IMR-90 (cell line): ENCODE measurements at places on chromosomes 16 and 17.

DNA sequence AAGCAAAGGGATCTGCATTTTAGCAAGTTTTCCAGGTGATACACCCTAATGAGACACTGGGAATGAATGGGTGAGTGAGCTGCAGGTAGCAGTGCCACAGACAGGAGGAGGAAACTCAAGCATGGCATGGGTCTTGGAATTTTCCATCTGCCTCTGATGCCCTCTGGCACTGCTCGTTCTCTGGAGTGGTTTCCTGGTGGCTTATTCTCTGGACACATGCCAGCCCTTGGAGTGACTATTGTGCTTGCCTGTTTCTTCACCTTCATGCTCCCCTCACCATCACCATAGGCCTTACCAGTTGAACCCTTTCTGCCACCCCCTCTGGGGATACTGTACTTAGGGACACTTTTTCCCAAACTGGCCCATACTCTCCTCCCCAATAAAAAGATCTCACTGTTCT lies 1.6 kb downstream of the COASY start:
- DNase-seq: no peak

DNA sequence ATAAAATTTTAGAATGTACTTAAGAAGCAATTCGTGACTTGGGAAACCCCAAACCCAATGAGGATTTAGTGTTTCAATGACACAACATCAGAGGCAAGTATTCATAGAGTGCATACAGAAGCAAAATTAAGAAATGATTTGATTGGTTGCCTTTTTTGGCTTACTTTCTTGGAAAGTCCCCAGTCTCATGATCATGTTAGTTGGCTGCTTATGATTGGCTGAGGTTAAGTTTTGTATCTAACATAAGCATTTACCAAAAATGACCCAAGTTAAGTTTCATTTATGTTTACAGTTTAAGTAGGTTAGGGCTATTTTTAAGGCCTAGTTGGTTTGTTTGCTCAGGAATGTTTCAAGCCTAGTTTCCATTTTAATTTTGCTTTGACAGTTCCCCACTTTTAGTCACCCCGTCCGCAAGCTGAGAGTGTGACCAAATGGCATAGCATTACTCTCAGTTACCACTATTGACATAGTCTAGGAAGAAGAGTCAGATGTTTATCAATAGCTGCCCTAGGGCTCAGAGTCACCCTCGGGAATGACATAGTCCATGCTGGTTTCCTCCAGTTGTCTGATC lies 36.2 kb downstream of the DGKE start:
- peak; percentile 18 for DNase-seq

DNA sequence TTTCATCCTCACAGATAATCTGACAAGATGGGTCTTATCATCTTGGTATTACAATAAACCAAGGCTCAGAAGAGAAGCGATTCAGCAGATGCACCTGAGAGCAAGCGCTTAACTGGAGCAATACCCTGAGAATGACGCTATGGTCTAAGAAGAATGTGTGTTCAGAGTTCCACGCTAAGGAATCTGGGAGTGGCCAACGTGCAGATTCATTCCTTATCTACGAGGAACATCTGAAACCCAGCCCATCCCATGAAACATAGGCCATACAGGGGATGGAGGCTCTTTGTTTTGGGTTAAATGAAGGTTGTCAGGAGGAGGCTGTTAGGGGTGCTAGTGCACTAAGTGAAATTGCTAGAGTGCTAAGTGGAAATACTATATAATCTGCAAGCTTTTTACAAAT lies 28.5 kb upstream of the KDM8 start:
- peak; percentile 53 for DNase-seq

DNA sequence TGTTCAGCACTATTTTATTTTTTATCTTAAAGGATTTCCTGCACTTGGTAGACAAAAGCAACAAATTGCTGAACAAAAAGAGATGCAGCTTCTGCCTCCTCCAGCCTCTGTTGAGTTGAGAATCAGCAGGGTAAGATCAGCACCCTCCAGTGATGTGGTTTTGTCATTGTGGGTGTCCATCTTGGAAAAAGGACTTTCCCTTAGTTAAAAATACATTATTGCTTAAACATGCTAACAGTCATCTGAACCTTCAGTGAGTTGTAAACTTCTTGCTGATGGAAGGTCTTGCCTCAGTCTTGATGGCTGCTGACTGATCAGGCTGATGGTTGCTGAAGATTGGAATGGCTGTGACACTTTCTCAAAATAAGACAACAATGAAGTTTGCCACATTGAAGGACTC lies 101.2 kb downstream of the PHKB start:
- DNase-seq: no peak

DNA sequence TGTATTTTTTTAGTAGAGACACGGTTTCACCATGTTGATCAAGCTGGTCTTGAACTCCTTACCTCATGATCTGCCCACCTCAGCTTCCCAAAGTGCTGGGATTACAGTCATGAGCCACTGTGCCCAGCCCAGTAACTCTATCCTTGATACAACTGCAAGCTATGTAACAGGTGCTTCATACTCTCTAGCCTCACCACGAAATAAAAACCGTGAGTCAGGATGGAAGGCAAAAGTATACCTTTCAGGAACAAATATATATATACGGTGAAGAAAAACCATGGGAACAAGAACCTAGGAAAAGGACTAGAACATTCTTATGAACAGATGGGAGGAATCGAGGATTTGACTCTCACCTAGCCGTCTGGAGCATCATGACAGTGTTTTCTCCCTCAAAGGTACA lies 9.6 kb upstream of the FBF1 start:
- DNase-seq: no peak

DNA sequence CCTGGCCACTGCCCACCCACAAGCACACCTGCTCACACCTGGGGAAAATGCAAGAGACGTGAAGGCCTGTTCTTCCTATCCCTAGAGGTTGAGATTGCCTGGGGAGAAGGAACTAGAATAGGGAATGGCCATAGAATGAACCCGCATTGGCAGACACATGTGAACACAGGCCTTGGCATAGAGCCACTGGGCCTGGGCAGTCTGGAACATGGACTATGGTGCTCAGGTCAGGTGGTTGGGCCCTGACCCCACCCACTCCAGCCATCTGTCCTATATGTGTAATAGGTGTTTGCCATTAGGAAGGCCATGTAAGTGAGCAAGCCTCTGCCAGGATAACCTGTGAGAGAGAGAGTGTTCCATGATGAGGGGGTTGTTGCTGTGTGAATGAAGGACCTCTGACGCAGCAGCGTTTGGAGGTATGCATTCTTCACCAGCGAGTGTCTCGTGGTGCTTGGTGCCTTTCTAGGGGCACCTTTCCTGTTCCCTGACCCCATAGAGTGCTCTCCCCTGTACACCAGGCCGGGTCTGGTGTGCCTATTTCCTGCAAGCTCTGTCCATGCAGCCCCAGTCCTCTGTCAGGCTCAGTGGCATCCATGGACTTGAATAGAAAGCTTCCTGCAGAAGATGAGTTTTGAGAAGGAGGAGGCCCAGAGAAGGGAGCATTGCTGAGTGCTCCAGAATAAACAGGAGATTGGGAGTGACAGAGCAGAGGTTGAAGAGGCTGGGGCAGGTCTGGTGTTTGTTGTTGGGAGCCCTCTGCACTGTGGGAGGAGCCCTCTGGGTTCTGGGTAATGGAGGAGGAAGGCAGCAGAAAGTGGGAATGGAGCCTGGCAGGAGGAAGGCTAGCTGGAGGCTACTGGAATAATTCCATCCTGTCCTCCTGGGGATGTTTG lies 15.6 kb downstream of the CTRL start:
- peak; percentile 24 for DNase-seq

DNA sequence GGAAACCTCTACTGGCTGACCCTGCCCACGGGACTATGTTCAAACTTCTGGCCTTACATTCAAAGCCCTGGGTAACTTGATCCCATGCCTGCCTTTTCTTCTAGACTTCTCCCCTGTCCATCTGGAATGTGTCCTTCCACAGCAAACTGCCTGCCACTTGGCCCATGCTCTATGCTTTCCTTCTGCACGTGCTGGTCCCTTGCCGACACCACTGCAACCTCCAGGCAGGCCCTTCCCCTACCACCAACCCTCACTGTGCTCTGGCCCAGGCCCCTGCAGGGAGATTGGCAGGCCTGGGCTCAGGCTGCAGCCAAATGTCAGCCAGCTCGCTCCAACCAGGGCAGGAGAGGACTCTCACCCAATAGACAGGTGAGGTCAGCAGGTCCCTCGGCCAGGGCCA lies 11.0 kb downstream of the HSD11B2 start:
- peak; percentile 19 for DNase-seq

GRCh38 chr17:77049440-77049839 lies 91.3 kb upstream of the SEC14L1 start:
- DNase-seq: no peak

GRCh38 chr16:88566158-88566557 lies 4.0 kb upstream of the ZC3H18 start:
- DNase-seq: peak; percentile 75

DNA sequence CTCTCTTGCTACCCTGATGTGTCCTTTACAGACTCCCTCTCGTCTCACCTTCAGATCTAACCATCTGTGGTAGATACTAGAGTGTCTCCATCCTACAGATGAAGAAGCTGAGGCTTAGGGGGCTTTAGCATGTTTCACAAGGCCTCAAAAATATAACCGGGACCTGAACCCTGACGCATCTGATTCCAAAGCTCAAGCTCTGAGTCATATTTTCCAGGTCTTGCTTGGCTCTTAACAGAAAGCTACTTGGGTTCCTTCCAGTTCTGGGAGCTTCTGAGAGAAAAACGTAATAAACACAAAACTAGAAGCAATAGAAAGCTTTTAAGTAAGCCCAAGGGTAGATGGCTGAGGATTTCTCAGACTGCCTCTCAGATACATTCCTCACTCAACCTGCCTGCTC lies 224.3 kb upstream of the EEF2KMT start:
- no peak for DNase-seq

DNA sequence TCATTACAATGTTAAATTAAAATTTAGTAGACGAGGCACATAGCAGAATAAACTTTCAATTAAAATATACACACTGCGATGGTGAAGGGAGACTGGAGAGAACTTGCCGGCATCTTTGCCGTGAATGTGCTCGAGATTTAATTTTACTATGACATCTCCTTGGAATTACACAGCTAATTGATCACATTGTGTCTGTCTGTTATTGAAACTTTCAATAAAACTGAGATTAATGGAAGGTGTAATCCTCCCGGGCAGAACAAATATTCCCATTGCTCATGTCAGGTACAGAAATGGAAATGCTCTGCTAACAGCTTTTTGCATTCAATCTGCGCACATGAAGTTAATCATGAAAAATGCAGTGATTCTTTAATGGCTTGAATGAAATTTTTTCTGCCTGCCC lies 210.1 kb upstream of the NLRP1 start:
- DNase-seq: no peak

DNA sequence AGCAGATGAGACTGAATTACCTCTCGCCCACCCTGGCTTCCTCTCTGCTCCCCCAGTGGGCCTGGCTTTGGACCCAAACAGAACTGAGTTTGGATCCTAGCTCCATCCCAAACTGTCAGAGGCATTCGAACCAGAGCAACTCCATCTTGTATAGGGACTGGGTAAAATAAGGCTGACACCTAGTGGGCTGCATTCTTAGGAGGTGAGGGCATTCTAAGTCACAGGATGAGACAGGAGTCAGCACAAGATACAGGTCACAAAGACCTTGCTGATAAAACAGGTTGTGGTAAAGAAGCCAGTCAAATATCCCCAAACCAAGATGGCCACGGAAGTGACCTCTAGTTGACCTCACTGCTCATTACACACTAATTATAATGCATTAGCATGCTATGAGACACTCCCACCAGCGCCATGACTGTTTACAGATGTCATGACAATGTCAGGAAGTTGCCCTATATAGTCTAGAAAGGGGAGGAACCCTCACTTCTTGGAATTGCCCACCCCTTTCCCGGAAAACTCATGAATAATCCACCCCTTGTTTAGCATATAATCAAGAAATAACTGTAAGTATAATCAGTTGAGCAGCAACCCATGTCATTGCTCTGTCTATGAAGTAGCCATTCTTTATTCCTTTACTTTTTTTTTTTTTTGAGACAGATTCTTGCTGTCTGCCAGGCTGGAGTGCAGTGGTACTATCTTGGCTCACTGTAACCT lies 44.4 kb downstream of the LYRM1 start:
- DNase-seq: peak; percentile 16

DNA sequence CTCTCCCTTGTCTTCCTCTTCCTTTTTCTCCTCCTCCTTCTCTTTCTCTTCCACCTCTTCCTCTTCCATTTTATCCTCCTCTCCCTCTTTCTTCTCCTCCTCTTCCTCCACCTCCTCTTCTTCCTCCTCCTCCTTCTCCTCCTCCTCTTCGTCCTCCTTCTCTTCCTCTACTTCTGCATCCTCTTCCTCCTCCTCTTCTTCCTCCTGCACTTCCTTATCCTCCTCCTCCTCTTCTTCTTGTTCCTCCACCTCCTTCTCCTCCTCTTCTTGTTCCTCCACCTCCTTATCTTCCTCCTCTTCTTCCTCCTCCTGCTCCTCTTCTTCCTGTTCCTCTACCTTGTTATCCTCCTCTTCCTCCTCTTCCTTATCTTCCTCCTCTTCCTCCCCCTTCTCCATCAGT lies 28.8 kb upstream of the GPR139 start:
- DNase-seq: no peak

DNA sequence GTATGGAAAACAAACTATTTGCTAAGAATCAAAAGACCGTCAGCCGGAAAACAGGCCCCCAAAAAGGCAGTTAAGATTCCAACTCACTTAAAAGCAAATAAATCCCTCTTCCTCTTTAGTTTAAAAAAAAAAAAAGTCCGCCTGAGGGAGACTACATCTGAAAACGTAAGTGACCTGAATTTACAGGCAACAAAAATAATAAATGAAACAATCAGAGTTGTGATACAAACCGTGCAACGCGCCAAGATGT lies 1.1 kb downstream of the KANSL1 start:
- DNase-seq: no peak

GRCh38 chr17:19284005-19284959 lies 47.1 kb downstream of the EPN2 start:
- DNase-seq: no peak

GRCh38 chr16:23848958-23849357 lies 13.2 kb downstream of the PRKCB start:
- no peak for DNase-seq

DNA sequence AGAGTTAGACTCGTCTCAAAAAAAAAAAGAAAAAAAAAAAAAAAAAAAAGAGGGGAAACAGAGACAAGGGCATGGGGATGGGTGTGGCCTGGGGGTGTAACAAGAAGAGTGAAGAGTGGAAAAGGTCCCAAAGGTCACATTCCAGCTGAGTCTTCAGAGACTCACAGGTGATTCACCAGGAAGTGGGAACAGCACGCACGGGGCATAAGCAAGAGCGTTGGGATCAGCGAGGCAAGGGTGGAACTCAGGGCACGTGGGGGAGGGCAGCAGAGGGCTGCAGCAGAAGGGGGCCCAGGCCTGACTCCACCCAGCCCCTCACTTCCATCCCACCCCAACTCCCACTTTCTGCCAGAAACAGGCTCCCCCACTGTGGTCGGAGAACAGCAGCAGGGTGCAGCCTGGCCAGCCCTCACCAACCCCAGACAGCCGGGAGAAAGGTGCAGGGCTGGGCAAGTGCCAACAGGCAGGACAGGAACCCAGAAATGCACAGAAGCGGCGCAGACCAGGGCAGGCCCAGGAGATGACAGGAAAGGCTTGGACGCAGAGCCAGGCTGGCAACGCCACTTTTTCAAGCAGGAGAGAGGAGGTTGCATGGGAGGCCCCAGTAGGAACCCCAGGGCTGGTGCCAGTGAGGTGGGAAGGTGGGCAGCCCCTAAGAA lies 3.3 kb downstream of the MEAK7 start:
- DNase-seq: peak; percentile 78
